ENCODE measurements at places on chromosomes 4 and X.

DNA sequence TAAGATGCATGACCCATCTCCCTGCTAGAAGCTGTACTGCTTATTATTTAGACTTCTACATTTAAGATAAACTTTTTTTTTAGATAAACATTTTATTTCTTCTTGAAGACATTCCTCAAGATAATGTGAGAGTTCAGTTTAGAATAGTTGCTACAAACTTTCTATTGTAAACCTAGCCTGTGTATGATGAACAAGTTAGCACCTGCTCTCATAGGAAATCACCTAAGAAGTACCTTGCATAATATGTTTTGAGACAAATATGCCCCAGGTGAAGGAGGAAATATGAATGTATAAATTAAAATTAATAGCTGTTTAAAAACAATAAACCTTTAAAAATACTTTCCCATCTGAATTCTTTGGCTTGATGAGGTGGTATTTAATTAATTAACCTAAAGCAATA is 35.6 kb downstream of the RASGEF1B start:
- no peak for DNase-seq

- DNase-seq = no peak
Measured at GRCh38 chr4:85672959-85673358, 198.0 kb downstream of the ARHGAP24 start.

DNA sequence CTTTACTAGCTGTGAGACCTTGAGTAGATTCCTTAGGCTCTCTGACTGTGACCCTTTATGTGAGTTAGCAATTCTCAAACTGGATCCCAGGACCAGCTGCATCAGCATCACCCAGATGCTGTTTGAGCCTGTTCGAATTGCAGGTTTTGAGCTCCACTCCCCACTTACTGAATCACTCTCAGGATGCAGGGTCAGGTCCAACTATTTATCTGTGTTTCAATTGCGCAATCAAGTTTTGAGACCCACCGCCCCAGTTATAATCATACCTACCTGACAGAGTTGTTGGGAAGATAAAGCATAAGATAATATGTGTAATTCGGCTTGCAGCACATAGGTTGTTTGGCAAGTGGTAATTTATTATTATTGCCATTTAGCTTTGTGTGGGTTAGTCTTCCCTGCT is 155.8 kb upstream of the DGKK start:
- DNase-seq = no peak

GRCh38 chr4:57661517-57662090 is 551.4 kb upstream of the IGFBP7 start:
- DNase-seq = no peak

GRCh38 chr4:123397144-123398065 is 810 bp downstream of the SPRY1 start:
- peak; percentile 77 for DNase-seq

GRCh38 chr4:620851-621261 is 4.5 kb upstream of the PDE6B start:
- peak; percentile 54 for DNase-seq

DNA sequence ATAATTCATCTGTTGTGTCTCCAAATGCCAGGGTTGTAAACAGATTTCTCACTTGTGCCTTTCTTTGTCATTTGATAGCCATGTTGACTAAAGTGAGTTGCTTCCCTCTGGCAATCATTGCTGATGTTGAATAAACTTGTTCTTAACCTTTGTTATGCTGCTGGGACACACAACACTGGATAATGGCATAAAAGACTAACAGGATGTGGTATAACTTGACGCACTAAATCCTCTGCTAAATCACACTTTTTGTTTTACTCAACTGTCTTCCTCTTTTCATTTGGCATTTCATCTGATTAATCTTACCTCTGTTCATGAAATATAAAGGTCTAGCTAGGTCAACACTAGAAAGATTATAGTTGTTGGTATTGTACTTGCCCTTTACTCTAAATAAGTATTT is 17.6 kb upstream of the CXCL5 start:
- no peak for DNase-seq

GRCh38 chr4:138269175-138269574 is 27.0 kb upstream of the SLC7A11 start:
- no peak for DNase-seq

GRCh38 chr4:149223659-149224058 is 592.0 kb downstream of the IQCM start:
- DNase-seq = no peak

- no peak for DNase-seq
Measured at GRCh38 chrX:3545901-3546300, 167.5 kb downstream of the PRKX start.

- DNase-seq = no peak
Measured at GRCh38 chrX:568311-568710, 62.3 kb upstream of the SHOX start.

GRCh38 chrX:103613362-103613890 is 5.7 kb downstream of the TCEAL3 start:
- DNase-seq = no peak

GRCh38 chrX:52262195-52262546 is 77.5 kb downstream of the MAGED4 start:
- DNase-seq = no peak

DNA sequence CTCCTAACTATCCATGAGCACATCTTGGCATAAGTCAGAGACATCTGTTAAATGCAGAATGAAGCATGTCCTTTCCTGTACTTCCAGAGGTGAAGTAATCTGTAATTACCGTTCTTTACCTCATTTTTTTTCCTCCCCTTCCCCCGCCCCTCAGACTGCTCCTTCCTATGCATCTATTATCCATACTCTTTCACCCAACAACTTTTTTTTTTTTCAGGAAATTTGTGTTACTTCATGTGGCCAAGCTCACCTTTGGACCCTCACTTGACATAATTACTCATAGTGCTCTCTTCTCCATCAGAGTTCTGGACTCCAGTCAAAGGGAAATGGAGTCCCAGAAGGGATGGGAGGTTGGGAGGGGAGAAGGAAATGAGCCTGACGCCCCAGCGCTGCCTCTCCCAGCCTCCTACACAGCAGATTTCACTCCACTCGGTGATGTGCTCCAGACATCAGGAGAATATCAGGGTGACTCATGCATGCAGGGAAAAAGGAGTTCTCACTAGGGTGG is 568.8 kb downstream of the STIM2 start:
- no peak for DNase-seq

DNA sequence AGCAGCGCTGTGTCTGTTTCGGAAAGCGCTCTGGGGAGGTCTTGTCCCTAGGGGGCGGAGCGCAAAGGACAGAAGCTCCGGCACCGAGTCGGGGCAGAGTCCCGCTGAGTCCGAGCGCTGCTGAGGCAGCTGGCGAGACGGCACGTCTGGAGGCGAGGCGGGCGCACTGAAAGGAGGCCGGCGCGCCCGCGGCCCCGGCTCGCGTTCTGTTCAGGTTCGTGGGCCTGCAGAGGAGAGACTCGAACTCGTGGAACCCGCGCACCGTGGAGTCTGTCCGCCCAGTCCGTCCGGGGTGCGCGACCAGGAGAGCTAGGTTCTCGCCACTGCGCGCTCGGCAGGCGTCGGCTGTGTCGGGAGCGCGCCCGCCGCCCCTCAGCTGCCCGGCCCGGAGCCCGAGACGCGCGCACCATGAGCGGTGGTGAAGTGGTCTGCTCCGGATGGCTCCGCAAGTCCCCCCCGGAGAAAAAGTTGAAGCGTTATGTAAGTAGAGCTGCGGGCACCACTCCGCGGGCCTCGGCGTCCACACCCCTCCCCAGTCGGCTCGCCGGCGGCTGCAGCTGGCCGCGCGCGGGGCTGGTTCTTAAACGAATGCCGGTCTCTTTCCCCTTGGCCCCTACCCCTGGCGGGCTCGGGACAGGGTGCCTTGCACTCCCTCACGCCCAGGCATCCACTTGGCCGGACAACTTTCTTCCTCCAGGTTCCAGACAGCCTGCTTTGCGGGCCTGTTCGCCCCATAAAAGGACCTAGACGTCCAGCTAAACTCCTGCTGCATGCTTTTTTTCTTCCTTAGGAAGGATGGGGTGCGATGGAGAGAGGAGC is at the start of gene GAB1:
Gene GAB1, plus strand, starts transcription at position 96 of the 819 bp plus-strand sequence. Its CDS starts 313 bp downstream, at position 409.
- peak; percentile 92 for DNase-seq

GRCh38 chr4:86847571-86847970 is 1.6 kb downstream of the SLC10A6 start:
- DNase-seq = no peak

DNA sequence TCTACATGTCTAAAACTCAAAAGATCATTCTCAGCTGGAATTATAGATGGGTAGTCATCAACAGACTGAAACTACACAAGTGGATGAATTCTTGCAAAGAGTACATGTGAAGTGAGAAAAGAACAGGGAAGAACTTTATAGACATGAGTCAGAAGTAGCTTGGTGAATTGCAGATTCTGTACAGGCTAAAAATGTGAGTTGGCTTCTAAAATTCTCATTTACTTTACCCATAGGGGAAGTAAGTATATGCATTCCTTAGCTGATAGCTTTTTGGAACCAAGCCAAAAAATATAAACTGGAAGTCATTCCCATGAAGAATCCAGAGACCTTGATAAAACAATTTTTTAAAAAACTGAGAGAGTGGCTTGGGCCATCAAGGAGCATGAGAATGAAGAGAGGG is 584.2 kb upstream of the FTHL17 start:
- DNase-seq = no peak

DNA sequence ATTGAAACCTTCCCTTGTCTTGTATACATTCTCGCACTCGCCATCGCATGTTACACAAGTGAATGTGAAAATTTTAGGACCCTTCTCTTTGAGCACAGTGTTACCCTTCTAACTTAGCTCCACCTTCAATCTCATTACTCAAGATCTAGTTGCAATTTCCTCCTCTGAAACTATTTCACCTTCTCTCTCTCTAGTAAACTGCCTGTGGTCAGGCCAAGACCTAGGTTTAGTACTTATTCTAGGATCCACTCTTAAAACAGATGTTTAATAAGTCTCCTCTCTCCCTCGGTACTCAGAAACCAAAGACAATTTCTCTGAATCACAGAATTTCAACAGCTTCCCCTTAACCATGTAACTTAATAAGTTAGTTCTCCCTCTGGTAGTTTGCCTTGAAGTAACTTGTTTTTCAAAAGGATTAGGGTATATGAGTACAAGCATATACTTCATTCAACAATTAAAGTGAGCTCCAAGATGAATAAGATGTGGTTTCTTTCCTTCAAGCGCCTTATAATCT is 156.0 kb downstream of the SH3KBP1 start:
- no peak for DNase-seq

GRCh38 chr4:147351083-147351787 is 129.7 kb upstream of the EDNRA start:
- DNase-seq = no peak

DNA sequence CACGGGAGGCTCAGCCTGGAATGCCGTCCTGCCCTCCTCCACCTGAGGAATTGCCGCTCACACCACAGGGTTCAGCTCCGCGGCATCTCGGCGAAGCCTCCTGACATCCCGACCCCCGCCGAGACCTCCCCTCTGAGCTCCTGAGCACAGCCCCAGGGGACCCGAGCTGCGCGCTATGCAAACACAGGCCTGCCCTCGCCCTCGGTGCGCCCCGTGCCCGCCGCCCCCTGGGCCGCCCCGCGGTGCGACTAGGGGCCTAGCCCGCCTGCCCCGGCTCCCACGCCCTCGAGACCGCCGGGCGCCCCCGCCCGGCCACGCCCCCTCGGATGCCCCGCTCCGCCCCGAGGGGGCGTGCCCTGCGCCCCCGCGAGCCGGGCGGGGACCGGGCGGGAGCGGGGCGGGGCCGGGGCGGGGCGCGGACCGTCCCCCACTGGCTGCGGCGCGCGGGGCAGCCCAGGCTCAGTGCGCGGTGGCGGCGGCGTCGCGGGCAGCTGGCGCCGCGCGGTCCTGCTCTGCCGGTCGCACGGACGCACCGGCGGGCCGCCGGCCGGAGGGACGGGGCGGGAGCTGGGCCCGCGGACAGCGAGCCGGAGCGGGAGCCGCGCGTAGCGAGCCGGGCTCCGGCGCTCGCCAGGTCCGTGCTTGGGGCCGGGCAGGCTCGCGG is at the start of gene FGFR3:
Gene FGFR3, plus strand, starts transcription at position 462 of the 664 bp plus-strand sequence. CDS start 642 bp downstream, outside the sequence.
- no peak for DNase-seq

DNA sequence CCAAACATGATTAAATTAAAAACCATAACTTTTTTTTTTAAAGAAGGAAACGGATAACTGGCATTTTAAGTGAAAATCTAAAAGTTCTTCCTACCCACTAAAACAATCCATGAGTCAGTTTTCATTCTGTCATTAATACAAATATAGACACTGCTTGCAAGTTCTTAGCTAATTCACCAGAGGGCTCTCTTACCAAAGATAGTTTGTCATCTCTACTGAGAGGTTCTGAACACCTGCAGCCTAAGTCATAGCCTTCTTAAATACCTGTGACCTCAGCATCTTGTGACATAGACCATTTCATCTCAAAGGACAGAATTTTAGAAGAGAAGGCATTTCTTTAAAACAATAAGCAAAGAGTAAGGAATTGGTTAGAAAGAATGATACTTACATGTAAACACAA is 65.3 kb upstream of the FAM120C start:
- no peak for DNase-seq

GRCh38 chr4:167088115-167088514 is 146.2 kb downstream of the SPOCK3 start:
- DNase-seq = no peak

GRCh38 chr4:128663325-128663724 is 146.2 kb upstream of the JADE1 start:
- no peak for DNase-seq

- DNase-seq = no peak
Measured at GRCh38 chrX:74680836-74681235, 66.4 kb upstream of the RLIM start.

- DNase-seq = no peak
Measured at GRCh38 chr4:147727476-147728028, 4.3 kb upstream of the ARHGAP10 start.

DNA sequence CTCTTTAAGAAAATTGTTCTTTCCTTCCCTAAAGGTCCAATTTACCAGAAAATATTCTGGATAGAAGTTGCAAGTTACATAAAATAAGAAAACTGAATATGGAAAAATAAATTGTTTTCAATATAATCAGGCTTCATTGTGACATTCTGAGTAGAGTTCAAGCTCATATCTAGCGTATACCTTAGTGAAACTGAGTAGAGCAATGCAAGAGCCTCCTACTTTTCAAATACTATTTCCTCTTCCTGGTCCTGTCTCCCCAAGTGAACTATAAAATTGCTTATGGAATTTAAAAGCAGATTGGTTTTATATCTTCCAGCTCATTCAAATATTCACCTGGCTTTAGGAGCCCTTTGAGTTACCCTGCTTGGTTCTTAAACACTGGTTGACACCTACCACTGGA is 189.3 kb upstream of the GALNT7 start:
- no peak for DNase-seq

GRCh38 chrX:14941301-14941700 is 68.1 kb downstream of the MOSPD2 start:
- no peak for DNase-seq

DNA sequence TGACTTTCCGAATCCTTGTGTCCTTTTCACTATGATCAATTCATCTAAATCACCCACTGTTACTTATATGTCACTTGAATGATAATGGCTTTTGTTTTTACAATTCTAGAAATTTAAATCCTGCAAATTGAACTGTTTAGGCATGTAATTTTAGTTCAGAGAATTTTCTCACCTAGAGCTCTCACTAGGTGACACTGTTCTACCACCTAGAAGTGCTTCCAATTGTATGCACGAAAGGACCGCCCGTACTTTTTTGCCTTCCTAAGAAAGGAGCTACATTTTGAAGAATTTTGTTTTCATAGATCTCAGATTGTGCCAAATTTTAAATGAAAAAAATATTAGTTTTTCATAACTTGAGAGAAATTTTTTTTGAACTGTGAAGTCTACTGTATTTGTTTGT is 481.6 kb upstream of the FSTL5 start:
- no peak for DNase-seq

GRCh38 chr4:76435528-76436319 is 695 bp downstream of the SHROOM3 start:
- no peak for DNase-seq

- no peak for DNase-seq
Measured at GRCh38 chr4:124635331-124635730, 77.2 kb downstream of the ANKRD50 start.

All from tibial artery (tissue), 4 donors.